ENCODE measurements at places on chromosomes 5 and 9.
A peak's percentile ranks its signal among the peaks of the same experiment; 100 is the strongest.

GRCh38 chr5:140221697-140222223, 46.8 kb downstream of the CYSTM1 start:
- DNase-seq: no peak

DNA sequence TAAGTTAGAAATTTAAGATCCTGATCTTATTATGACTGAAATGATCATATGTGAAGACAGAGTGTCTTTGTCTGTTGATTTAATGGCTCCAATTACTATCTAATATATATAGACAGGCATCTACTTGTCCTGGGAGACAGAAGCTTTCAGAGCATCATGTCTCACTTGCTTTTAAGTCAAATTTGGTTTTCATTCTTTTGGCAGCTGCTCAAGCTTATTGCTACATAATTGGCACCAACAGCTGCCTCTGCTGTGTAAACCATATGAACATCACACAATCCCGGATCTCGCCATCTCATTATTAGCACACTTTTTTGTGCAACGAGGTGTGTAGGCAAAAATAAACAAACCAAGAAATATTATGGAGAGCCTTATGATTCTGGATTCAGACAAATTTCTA, 1717.9 kb downstream of the EFNA5 start:
- no peak for DNase-seq

- DNase-seq: no peak
Observed at GRCh38 chr5:32355686-32356085, 42.9 kb upstream of the MTMR12 start.

GRCh38 chr9:82334286-82334685, 345.7 kb downstream of the SPATA31D1 start:
- DNase-seq: no peak

GRCh38 chr5:177103523-177104253, 17.0 kb downstream of the FGFR4 start:
- DNase-seq: no peak

- no peak for DNase-seq
Observed at GRCh38 chr9:111873901-111874300, 22.7 kb upstream of the UGCG start.

- DNase-seq: no peak
Observed at GRCh38 chr5:100600298-100600994, 65.3 kb downstream of the FAM174A start.

GRCh38 chr5:81488862-81489261, 94.9 kb upstream of the ACOT12 start:
- DNase-seq: no peak

GRCh38 chr5:4862500-4862899, 277.6 kb upstream of the ADAMTS16 start:
- no peak for DNase-seq

DNA sequence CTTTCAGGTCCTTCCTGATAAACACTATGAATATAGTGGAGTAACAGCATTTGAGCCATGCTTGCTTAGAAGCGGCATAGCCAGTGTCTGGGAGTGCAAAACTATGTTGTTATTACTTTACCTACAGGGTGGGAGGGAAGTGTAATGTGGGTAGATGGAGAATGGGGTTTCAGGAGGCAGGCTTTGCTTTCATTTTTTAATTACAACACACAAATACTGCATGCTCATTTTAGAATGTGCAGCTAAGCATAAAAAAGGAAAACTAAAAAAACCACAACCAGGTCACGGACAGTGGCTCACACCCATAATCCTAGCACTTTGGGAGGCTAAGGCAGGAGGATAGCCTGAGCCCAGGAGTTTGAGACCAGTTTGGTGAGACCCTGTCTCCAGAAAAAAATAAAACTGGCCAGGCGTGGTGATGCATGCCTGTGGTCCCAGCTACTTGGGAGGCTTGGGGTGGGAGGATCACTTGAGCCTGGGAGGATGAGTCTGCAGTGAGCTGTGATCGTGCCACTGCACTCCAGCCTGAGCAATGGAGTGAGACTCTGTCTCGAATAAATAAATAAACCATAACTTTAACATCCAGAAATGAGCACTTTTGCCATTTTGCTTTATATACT, 20.2 kb downstream of the HAVCR1 start:
- no peak for DNase-seq

DNA sequence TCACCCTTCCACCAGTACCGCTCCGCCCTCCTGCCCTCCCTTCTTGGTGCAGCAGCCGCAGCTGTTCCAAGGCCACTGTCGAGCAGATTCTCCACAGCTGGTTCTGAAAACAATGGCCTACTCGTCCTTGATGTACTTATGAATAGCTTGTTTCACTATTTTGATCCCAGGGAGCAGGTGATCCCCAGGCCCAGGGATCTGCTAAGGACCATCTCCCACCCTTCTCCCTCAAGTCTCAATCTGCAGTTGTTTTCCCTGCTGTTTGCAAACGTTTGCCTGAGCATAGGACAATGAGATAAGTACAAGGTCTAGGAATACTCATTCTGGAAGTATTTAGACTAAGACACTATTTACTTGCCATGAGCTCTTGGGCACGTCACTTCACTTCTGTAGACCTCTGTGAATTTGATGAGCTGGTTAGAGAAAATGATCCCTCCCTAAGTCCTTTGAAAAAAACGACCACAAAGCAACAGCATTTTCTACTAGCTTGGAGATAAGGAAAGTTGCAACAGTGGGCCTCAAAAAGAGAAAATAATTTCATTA, 1.8 kb downstream of the LURAP1L start:
- peak; percentile 49 for DNase-seq

Data from omental fat pad (tissue), 4 donors.